Cortex of kidney (tissue), 1 donor: ENCODE measurements at places on chromosomes 6 and 20.

GRCh38 chr6:6509284-6509683 lies 79.2 kb upstream of the LY86 start:
- DNase-seq = no peak

DNA sequence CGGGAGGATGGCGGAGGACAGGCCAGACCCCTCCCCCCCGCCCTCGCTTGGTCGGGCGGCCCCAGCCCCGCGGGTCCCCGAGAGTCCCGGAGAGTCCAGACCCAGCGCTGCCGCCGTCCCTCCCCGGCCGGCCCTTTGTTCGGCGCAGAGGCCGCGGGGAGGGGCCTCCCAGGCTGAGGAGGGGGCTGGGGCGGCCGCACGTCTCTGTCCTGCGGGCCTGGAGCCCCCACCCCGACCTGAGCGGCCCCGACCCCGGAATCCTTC lies 806 bp downstream of the KCNQ2 start:
- DNase-seq = no peak

- no peak for DNase-seq
Observed at GRCh38 chr6:17466707-17467106, 73.3 kb downstream of the CAP2 start.

- no peak for DNase-seq
Observed at GRCh38 chr20:52331655-52332054, 140.1 kb upstream of the ZFP64 start.

- no peak for DNase-seq
Observed at GRCh38 chr6:42038163-42038562, 12.2 kb upstream of the TAF8 start.

DNA sequence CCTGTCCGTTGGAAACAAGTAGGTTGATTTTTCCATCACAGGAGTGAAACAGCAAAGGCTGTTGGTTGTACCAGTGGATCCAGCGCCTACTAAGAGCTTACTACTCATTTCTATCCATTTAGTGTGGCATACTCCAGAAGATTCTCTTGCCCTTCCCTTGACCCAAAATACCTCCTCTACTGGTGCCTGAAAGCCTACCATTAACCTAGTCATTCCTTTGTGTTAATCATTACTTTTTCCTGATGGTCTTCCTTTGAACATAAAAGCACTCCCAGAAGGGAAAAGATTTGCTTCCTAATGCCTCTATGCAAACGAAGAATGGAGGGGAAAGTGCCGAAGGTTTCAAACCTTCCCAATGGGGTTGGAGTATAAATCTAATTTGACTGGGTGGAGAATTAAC lies 123.3 kb downstream of the QRSL1 start:
- DNase-seq = no peak

- no peak for DNase-seq
Observed at GRCh38 chr6:98842342-98843180, 8.2 kb downstream of the POU3F2 start.

GRCh38 chr6:90294614-90294988 lies 2.0 kb downstream of the BACH2 start:
- DNase-seq = no peak

GRCh38 chr20:49671433-49671832 lies 42.2 kb downstream of the B4GALT5 start:
- no peak for DNase-seq

- DNase-seq = no peak
Observed at GRCh38 chr6:136426627-136427377, 123.4 kb downstream of the MAP7 start.

- no peak for DNase-seq
Observed at GRCh38 chr6:21095462-21095861, 498.1 kb upstream of the SOX4 start.

DNA sequence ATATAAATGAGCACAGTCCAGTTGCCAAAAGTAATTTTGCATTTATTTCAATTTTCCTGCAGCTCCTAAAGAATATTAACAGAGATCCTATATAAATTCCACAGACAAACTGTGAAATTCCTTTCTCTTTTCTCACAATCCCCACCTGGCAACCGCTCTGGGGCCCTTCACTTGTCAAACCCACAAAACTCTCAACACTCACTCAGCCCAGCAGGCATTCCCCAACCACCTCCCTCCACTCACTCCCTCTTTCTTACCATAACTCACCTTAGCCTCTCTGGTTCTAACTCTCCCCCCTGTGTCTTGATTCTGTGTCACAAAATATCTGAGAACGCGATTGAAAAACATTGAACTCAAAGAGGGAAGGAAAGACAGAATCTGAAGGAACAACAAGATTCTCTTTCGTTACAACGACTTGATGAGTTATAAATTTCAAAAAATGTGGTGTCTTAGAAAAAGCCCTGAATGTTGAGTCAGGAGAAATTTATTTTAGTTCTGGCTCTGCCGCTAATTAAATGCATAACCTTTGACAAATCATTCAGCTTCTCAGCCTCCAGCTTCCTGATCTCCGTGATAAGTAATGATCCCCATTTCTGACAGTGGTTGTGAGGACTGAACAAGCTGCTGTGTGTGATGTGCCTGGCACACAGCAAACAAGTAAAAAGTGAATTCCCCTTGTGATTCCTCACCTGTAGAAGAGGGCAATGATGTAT lies 87.9 kb downstream of the UNC5CL start:
- DNase-seq = no peak

GRCh38 chr20:44586289-44586911 lies 4.0 kb downstream of the PKIG start:
- DNase-seq = no peak

DNA sequence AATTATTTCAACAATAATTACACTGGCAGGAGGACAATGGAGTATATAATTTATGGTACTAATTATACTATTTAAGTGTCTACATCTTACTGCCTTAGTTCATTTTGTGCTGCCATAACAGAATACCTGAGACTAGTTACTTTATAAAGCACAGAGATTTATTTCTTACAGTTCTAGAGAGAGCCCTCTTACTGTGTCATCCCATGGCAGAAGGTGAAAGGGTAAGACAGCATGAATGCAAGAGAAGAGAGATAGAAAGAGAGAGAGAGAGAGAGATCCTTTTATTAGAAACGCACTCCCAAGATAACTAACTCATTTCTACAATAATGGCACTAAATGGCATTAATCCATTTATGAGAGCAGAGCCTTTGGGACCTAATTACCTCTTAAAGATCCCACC lies 314.7 kb downstream of the EPM2A start:
- no peak for DNase-seq

DNA sequence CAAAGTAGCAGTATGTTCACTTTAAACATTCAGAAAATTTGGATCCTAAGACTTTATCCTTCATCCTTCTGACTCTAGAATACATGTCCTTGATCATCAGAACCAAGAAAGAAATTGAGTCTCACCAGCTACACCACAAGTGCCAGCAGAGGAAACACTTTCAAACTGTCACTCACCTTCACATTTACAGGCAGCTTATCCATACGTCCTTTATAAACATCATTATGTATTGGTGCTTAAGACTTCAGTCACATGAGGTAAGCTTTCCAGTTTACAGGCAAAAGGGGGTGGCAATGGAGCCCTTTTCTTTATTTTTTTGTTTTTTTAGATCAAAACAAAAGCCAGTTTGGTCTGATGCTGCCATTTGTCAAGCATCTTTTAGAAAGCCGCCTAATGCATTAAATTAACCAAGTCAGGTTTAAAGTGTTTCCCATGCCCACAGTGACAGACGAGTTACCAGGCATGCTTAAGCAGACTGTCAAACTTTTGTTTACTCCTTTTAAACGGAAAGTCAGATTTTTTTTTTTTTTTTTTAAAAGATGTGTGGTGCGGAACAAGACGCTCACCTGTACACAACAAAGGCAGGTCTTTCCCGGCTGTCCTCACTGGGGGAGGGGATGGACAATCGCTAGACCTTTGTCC lies 952 bp upstream of the BRPF3 start:
- no peak for DNase-seq

GRCh38 chr6:93679836-93680235 lies 260.5 kb upstream of the EPHA7 start:
- DNase-seq = no peak

GRCh38 chr6:111777357-111777756 lies 95.9 kb downstream of the FYN start:
- DNase-seq = no peak

- no peak for DNase-seq
Observed at GRCh38 chr6:31940256-31940664, 5.6 kb upstream of the CFB start.

DNA sequence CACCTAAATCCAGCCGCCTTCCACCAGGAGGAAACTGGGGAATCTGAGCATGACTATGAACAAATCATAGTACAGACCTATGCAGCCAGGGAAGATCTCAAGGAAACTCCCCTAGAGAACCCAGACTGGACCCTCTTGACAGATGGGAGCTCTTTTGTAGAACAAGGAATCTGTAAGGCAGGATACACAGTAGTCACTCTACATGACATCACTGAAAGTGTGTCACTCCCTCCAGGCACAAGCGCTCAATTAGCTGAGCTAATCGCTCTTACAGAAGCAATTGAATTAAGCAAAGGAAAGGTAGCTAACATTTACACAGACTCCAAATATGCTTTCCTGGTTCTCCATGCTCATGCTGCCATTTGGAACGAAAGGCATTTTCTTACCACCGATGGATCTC lies 36.8 kb downstream of the PLN start:
- no peak for DNase-seq

DNA sequence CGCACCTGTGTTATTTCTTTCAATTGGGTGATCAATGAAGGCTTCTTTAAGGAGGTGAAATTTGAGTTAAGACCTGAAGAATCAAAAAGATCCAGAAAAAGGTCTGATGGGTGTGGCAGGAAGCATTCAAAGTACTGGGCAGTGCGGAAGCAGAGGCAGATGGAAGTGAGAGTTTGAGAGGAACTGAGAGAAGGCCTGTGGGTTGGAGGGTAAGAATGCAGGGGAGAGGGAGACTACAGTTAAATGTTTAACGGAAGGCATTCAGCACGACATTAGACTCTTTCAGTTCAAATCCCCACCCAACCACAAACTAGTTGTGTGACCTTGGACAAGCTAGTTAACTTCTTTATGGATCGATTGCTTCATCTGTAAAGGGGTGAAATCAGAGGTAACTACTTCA lies 50.5 kb upstream of the GCM1 start:
- no peak for DNase-seq

- DNase-seq = no peak
Observed at GRCh38 chr6:41226752-41227151, 1.4 kb upstream of the TREML4 start.

DNA sequence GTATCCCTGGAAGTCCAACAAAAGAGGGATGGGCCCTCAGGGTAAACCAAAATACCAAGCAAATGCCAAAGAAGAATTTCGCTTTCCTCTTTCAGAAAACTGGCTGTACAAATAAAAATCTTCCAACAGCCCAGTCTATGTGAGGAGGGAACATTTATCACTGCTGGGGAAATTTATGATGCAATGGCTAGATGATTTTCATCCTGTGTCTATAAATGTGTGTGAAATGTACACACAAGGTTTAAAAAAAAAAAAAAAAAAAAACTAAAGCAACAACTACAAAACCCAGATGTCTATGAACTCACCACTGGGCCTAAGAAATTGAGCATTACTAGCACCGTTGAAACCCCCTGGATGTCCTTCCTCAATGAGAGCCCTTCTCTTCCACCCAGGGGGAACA lies 68.7 kb upstream of the SLC4A11 start:
- no peak for DNase-seq

DNA sequence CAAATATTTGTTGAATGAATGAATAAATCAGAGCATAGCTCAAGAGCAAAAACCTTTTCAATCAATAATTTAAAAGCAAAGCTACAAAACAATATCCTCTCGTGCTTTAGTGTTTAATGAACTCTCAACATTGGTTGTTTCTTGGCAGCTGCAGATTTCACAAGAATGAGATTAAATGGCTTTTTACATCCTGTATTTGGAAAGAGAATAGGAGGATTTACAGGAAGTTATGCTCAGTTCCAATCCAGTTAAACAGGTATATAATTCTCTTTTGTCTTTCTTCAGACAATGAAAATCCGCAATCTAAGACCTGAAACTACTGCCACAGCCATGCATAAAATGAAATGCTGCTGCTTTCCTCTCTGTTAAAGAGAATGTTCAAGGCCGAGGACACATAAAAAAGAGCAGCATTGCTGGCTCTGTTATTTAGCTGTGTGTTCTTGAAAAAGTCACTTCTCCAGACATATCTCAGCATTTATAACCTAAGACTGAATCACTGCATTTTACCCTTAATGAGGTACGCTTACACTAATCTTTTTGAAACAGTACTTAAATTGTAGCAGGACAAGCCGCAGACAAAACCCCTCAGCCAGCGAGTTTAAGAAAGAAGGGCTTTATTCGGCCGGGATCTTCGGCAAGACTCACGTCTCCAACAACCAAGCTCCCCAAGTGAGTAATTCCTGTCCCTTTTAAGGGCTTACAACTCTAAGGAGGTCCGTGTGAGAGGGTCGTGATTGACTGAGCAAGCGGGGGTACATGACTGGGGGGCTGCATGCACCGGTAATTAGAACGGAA lies 3.6 kb downstream of the C6orf52 start:
- DNase-seq = no peak

DNA sequence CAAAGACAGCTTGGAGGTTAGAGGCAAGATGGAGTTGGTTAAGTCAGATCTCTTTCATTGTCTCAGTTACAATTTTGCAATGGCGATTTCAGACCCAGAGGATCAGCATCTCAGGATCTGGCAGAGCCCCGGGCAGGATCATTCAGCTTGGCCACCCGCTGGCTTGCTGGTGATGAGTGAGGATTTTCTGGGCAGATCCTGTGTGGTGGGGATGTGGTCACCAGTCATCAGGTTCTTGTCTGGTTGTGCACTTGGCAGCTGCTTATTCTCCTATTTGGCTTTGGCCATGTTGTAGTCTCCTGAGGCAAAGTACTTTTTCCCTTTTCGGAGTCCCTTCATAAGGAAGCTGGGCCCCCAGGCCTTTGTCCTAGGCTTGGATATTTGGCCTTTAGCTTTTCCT lies 953.9 kb downstream of the KIF16B start:
- no peak for DNase-seq

DNA sequence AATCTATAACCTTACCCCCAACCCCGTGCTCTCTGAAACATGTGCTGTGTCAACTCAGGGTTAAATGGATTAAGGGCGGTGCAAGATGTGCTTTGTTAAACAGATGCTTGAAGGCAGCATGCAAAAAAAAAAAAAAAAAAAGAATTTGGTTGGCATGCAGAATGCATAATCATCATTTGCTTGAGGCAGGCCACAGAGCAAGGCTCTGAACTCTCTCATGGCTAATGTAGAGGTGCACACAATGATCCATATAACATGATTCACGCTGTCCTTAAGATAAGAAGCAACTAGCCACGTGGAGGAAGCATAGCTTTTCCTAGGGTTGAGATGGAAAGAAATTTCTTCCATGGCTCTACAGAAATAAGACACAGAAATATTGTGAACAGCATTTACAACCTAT lies 27.6 kb upstream of the RPN2 start:
- no peak for DNase-seq

- DNase-seq = no peak
Observed at GRCh38 chr20:50734730-50735679, 3.6 kb downstream of the PARD6B start.

DNA sequence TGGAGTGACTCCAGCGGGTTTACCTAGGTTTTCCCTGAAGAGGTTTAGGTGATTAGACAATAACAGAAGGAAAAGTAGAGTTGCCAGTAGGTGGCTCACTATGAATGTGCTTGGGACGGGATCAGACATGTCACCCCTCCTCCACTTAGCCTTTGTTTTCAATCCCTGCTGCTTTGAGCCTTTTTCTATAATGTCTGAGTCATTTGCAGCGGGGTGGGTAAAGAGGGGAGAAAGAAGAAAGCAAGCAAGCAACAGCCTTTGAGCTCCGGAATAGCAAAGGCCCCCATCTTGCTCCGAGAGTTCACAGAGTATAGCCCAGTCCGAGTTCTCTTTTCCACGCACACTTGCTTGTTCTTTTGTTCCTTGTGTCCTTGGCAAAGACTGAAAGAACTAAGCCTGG lies 129.1 kb downstream of the PACRG start:
- no peak for DNase-seq
